M059J (cell line): ENCODE measurements at places on chromosomes 4 and X.

- peak; percentile 88 for DNase-seq
Measured at GRCh38 chr4:108644237-108644636, 6.2 kb upstream of the OSTC start.

DNA sequence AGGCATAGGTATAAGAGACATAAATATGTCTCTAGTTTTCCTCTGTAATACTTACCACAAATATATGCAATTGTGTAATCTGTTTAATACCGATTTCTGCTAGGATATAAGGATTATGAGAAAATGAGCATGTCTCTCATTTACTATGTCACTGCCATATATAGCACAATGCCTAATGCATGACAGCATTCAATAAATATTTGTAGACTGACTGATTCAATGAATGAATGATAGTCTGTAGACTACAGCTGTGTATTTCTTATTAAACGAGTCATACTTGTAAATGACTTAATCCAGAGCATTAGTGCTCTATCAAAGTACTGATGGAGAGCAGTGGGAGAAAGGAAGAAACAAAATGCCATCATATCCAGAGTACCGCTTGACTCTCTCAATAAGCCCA is 175.6 kb downstream of the PPP3CA start:
- DNase-seq = peak; percentile 40

GRCh38 chr4:77418333-77418732 is 187.3 kb upstream of the CXCL13 start:
- peak; percentile 1 for DNase-seq

- DNase-seq = peak; percentile 16
Measured at GRCh38 chrX:50495616-50496015, 25.0 kb upstream of the DGKK start.

DNA sequence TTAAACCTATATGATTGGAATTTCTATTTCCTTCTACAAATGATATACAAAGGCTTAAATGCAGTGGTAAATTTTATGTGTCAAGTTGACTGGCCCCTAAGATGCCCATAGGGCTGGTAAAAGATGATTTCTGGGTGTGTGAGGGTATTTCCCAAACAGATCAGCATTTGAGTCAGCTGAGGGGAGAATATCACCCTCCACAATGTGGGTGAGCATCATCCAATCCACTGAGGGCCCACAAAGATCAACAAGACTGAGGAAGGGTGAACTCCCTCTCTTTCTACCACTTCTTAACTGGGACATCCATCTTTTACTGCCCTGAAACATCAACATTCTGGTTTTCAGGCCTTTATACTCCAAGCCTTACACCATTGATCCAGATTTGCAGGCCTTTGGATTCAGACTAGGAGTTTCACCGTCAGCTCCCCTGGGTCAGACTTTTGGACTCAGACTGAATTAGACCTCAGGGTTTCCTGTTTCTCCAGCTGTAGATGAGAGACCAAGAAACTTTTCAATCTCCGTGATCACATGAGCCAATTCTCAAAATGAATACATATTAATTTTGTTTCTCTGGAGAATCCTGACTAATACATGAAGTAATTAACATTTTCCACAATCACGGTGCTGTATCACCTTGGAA is 1020.7 kb upstream of the SLIT2 start:
- DNase-seq = no peak

DNA sequence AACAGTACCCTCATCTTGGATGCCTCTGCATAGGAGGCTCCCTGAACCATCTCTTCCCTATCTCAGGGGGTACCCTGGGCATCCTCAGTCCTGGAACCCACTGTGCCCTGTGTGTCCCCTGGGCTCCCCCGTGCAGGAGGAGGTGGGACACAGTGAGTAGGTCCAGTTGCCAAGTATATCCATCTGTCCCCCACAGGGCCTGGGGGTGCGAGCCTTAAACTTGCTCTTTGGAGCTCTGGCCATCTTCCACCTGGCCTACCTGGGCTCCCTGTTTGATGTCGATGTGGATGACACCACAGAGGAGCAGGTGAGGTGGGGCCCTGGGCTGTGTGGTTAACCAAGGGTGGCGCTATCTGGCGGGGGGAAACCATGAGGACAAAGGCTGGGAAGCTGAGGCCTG is 4.6 kb upstream of the EBP start:
- DNase-seq = no peak

DNA sequence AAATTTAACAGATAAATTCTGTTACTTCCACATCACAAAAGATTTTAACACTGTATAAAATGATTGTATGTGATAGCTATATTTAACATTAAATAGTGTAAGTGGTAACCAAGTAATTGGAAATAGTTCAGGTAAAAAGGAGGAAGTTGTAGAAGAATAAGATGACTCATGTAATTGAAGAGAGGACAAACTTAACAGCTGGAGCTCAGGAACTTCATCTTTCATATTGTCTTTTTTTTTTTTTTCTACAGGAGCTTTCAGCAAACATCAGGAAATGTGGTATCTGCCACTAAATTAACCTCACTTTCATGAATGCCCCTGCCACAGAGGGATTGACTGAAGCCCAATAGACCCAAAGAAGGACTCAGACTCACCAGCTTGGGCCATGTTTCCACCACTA is 188.4 kb upstream of the VEGFC start:
- peak; percentile 20 for DNase-seq

GRCh38 chr4:107780665-107781064 is 44.1 kb upstream of the SGMS2 start:
- peak; percentile 7 for DNase-seq

DNA sequence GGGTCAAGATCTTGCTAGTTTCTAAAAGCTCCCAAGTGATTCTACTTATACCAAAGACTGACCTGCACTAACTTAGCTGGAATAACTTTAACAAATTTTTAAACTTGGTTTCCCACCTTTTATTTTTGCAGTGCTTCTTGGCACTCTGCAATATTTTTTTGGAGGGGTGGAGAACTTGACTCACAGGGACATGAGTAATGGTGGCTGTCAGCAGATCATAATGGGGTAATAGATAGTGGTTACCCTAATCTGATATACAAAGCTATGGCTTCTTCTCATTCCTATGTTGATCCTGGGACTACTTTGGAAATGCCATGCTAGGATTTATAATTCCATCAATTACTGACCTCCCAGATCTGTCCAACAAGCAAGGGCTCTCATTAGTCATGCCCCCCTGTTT is 295.7 kb downstream of the GPAT3 start:
- no peak for DNase-seq

DNA sequence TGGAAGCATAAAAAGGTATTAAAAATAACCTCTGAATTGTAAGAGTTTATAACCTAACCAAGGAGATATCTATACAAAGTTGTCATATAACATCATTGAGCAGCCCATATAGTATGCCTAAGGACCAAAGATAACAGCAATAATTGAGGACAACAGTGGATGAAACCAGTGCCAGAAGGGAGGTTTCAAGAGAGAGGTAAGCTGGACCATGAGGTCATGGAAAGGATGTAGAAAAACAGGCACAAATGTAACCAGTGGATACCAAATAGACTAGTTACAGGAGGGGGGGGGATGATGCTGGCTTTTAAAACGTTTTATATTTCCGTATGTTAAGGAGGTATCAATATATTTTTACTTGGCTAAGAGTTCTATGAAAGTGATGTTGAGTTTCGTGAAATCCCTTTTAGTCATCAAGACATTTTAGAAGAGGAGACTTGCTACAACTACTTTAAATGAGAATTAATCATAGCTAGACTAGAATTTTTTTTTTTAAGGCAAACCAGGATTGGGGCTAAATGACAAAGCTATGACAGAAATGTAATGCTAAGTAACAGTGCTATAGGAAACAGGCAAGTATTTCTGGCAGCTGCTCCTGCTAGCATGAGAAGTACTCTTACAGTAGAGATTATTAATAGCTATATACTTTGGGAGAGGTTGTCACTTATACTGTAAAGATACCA is 161.1 kb downstream of the FBXW7 start:
- DNase-seq = no peak

DNA sequence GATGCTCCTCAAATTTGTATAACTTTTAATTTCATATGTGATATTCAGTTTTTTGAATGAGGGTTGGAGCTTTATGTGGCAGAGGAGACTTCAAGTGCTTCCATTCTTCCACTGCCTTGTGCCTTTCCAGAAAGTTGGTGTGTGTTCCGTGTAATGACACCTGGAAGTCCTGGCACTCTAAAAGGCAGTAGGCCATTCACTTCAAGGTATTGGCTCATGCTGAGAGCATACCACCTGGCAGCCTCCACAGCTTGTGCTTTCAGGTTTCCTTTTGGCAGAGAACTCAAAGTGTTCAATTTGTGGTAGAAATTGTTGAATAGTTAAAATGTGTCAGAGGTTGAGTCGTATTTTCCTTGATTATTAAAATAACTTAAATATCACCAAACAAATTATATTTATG is 49.6 kb downstream of the GRIA2 start:
- no peak for DNase-seq

DNA sequence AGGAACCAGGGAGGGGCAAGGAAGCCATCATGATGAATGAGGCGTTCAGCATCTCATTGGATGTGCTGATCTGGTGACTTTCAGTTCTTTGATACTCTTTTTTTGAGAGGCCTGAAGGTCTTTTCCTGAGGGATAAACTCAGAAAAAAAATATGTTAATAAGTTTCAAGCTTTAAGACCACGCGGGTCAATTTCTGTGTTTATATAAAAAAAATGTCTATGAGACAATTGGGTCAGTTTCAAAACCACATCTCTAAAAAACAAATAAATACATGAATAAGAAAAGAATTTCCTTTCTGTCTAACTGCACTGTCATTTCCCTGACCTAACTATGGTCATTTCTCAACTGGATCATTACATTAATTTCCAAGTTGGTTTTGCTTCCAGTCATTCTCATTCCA is 62.6 kb downstream of the TRIML1 start:
- peak; percentile 75 for DNase-seq

DNA sequence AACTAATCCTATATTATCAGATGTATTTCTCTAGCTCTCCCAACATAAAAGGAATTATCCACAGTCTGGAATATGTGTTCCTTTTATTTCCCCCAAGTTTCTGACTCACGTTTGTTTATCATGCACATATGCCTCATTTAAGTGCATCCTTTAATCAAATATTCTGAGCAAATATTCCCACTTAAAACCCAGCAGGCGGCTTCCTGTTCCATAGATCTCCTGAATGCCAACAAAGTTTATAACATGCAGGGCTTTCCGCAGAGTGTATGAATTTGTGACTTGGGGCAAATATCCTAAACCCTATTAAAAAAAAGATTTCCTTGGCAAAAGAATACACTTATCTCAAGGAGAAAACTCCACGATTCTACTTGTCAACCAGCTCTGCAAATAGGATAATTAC is 16.9 kb downstream of the GLRA2 start:
- no peak for DNase-seq

GRCh38 chr4:114041117-114041475 is 61.6 kb upstream of the ARSJ start:
- peak; percentile 29 for DNase-seq

DNA sequence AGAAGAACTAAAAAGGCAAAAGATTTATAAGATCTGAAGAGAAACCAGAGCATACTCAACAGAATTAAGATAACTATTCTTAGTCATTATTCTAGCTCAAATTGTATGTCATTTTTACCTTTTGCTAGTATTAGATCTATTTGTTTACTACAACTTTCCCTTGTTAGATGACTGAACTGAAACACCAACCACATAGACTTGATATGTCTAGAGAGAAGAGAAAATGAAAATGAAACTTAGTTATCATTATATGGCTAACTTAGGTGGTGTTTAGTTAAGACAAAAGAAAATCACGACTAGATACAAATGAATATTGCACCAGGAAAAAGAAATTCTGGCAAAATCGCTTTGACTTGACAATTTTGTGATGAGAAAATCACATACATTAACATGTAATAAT is 690.8 kb downstream of the PCDH18 start:
- no peak for DNase-seq

GRCh38 chr4:4758681-4759080 is 100.8 kb upstream of the MSX1 start:
- DNase-seq = no peak

DNA sequence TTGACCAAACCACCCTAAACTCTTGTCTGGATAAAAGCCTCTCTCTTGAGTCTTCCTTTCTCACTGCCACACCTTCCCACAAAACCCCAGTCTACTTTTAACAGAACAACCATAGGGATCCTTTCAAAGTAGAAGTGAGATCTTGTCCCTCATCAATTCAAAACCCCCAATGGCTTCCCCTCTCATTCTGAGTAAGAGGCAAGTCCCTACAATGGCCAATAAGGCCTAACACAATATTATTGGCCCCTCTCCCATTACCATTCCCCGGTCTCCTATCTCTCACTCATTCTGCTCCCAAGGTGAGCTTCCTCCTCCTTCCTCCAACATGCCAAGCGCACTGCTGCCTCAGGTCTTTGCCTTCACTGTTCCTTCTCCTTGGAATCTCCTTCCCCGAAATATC is 57.1 kb downstream of the REELD1 start:
- no peak for DNase-seq

DNA sequence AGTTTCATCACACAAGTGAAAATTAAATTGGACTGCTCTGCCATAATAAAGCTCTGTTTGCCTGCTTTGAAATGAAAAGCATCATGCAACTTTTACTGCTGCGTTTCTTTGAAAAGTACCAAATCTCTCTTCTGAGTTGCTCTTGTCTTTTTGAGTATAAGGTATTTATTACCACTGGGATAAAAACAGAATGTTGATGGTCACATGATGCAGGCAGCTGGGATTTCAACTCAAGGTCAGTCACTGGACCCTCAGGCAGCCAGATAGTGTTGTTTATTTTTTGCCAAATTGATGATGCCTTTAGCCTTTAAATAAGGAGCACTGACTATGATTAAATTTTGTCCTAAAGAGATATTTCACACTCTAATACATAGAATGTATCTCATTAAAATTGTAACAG is 32.7 kb downstream of the DMD start:
- no peak for DNase-seq

GRCh38 chrX:1483843-1484637 is 31.3 kb upstream of the ASMTL start:
- no peak for DNase-seq

- DNase-seq = no peak
Measured at GRCh38 chrX:119783026-119783425, 8.4 kb downstream of the RPL39 start.

- DNase-seq = no peak
Measured at GRCh38 chr4:146285037-146285436, 70.7 kb downstream of the REELD1 start.

DNA sequence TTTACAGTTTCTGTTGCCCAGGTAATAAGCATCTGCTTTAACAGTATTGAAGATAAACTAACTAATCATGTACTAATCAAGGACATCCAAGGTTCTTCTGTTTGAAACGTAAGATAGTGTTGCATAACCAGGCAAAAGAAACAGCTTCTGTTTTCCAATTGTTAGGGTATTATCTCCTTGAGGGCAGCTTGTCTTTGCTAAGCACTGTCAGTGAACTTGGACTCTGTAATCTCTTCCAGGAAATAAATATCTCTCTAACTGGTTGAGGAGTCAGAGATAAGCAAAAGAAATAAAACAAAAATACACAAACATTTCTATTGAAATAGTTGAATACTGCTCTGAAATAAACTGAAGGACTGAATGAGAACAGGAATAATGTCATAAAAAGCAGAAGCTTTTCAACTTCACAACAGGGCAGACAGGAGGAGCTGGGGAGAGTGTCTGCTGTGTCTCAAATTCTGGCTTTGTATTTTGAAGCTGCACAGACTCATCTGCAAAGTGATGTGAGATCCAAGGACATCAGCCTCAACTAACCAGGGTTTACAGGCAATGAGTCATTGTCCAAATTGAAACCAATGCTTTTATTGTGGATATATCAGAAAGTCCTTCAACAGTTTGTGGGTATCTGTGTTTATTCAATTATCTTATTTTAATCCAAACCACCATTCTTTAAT is 1253.0 kb upstream of the PCDH7 start:
- DNase-seq = peak; percentile 40

GRCh38 chr4:44320833-44321232 is 127.8 kb downstream of the KCTD8 start:
- DNase-seq = no peak

GRCh38 chr4:61199873-61200186 is 296 bp upstream of the ADGRL3 start:
- no peak for DNase-seq
